ENCODE measurements at places on chromosomes 3 and 15.
A peak's percentile ranks its signal among the peaks of the same experiment; 100 is the strongest.

DNA sequence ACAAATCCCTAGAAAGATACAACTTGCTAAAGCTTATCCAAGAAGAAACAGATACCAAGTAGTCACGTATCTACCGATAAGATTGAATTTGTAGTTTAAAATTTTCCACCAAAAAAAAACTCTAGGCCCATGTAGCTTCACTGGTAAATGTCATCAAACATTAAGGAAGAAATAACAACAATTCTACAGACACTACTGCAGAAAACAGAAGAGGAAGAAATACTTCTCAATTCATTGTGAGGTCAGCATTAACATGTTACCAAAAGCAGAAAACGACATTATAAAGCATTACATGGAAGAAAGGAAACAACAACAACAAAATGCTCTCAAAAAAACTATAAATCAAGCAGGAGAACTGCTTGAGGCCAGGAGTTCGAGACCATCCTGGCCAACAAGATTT is 27.5 kb upstream of the TM4SF19 start:
- no peak for DNase-seq

- DNase-seq: no peak
Measured at GRCh38 chr15:55824857-55825613, 82.1 kb upstream of the PRTG start.

DNA sequence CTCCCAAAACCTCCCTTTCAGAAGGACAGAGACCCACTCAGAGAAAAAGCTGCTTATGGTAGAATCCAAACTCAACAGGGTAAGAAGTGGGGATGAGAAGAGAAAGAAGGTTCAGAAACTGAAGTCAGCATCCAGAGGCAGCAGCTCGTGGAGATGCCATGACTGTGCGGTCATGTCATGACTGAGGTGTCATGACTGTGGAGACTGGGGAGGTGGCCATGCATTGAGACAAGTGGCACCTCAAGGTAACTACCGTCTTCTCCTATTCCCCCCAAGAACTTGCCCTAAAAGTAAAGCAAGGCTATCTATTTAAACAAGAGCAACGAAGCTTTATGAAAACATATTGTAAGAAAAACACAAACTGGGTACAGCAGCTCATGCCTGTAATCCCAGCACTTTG is 15.1 kb downstream of the CHRNA3 start:
- DNase-seq: no peak

DNA sequence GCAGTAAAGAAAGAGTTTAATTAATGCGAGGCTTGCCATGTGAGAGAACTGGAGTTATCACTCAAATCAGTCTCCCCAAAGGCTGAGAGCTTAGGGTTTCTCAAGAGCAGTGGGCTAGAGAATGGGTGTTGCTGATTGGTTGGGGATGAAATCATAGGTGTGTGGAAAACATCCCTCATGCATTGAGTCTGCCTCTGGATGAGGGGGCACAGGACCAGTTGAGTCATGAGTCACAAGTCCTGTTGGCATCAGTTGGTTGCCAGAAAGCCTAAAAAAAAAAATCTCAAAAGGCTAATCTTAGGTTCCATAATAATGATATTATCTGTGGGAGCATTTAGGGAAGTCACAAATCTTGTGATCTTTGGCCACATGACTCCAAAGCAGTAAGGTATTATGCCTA is 800.3 kb downstream of the TUSC7 start:
- no peak for DNase-seq

- no peak for DNase-seq
Measured at GRCh38 chr15:97978401-97979139, 18.1 kb downstream of the ARRDC4 start.

GRCh38 chr3:193560870-193561269 is 6.2 kb upstream of the ATP13A4 start:
- DNase-seq: no peak

DNA sequence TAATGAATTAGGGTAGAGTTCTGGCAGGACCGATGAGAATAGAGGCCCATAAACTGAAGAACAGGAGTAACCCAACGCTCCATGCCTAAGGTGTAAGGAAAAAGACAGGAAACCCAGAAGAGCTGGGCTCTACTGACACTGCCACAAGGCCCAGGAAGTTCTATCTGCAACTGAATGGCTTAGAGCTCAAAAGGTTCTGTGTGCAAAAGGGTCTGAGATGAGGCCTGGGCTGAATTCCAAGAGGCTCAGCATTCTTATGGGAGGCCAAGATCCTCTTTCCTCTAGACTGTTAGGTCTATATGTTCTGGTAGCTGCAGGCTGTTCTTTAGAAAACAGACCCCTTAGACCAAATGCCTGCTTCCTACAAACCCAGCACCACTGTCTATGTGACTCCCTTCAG is 30.5 kb upstream of the PRSS50 start:
- no peak for DNase-seq

GRCh38 chr3:14284694-14285547 is 106.3 kb downstream of the LSM3 start:
- DNase-seq: no peak

GRCh38 chr15:92583096-92584034 is 72.2 kb downstream of the FAM174B start:
- no peak for DNase-seq

DNA sequence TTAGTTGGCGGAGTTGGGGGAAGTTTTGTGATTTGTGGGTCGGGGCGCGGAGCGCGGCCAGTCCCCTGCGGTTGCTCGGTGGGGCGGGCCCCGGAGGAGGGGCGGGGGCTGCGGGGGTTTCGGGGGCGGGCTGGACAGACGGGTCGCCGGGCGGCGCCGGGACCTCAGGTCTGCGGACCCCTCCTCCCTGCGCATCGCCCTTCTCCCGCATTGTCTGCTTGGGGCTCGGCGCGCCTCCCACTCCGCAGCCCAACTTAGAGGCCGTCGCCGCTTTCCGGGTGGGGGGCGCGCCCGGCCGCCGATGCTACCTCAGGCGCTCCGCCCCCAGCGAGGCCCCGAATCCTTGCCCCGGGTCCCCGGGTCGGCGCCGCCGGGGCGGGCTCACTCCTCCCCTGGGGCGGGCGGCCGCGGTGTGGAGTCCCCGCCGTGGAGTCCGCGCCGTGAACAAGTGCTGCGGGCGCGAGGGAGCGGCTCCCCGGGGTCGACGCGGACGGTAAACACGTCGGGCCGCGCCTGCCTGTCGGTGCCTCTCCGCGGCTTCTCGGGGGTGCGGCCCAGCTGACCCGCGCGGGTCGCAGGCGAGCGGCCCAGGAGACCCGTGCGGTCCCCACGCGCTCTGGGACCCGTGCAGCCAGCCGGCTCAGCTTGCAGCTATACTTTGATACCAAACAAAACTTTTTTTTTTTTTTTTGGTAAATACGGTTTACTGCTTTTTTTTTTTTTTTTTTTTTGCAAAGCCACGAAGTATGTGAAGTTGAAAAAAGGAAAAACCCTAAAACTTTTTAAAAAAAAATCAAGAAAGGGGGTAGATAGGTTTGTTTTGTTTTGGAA is 624 bp downstream of the AKAP13 start:
- peak; percentile 64 for DNase-seq

DNA sequence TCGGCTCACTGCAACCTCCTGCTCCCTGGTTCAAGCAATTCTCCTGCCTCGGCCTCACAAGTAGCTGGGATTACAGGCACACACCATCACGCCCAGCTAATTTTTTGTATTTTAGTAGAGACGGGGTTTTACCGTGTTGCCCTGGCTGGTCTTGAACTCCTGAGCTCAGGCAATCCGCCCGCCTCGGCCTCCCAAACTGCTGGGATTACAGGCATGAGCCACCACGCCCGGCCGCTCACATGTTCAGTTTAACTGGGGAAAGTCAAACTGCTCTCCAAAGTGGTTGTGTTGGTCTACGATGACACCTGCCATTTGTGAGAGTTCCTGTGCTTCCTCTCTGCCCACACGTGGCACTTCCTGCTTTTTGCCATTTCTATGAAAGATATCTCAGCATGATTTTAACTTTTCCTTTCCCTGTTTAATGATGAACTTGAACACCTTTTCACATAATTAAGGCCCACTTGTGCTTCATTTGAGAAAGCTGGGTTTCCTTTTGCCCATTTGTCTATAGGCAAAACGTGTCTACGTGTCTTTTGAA is 877 bp upstream of the GP5 start:
- DNase-seq: no peak

- DNase-seq: no peak
Measured at GRCh38 chr3:35974872-35975271, 335.5 kb downstream of the ARPP21 start.

GRCh38 chr3:142656575-142656974 is 60.4 kb downstream of the PLS1 start:
- DNase-seq: no peak

GRCh38 chr3:120471643-120472042 is 20.9 kb upstream of the FSTL1 start:
- DNase-seq: no peak

- DNase-seq: no peak
Measured at GRCh38 chr15:23387621-23388190, 33.2 kb downstream of the GOLGA8S start.

GRCh38 chr15:83207660-83208366 is at the start of gene HDGFL3:
TSS of gene HDGFL3 (minus strand) at chr15:83207823. CDS start at chr15:83207414, 409 bp downstream.
- DNase-seq: peak; percentile 64
